ENCODE measurements at places on chromosomes 1 and 21. TPM values are rescaled to one million over a fixed set of nuclear protein-coding genes. Genes with fewer than 3 reads are reported as not detected.

DNA sequence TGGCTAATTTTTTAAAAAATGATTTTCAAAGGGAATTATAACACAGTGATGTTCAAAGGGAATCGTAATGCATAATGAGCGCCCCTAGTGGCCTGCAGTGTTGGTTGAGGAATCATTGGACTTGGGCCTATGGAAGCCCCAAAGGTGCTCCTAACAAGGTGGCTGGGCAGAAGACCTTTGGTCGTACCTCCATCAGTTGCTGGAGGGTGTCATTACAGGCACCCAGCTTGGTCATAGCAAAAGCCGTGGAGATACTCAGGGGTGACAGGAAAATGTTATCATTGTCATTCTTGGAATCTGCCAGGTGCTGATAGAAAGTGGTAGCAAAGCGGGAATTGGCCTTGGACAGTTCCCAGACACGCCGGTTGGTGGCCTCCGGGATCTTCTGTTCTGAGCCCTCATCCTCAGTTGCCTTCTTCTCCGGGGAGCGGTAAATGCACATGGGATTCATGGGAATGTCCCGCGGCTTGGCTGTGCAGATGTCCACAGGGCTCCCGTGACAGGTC, 2.7 kb downstream of the SERPINC1 start:
- no peaks in the 10 kb centered on the region for H3K27me3 ChIP-seq
- no peak for DNase-seq
- H3K4me1 ChIP-seq, result no peaks in the 10 kb centered on the region
- H3K27ac ChIP-seq, result no peak overlapping the region

Gene NUDC
- total RNA-seq, result 49.6 TPM

- no peak overlapping the region for H3K4me3 ChIP-seq
- H3K36me3 ChIP-seq, result peaks cover 54% of the 10 kb centered on the region
- no peaks in the 10 kb centered on the region for H3K27me3 ChIP-seq
- no peak for DNase-seq
- no peak overlapping the region for H3K27ac ChIP-seq
- H3K4me1 ChIP-seq, result peaks cover 21% of the 10 kb centered on the region
Measured at GRCh38 chr1:89060091-89060490, 4.9 kb downstream of the GBP1 start.

- no peak for DNase-seq
- no peak overlapping the region for H3K27ac ChIP-seq
- H3K36me3 ChIP-seq, result no peaks in the 10 kb centered on the region
- H3K27me3 ChIP-seq, result peaks cover 14% of the 10 kb centered on the region
Measured at GRCh38 chr1:30255111-30255724, 468.2 kb downstream of the MATN1 start.

GRCh38 chr1:197440715-197441114, 172.7 kb downstream of the CRB1 start:
- no peak for DNase-seq
- H3K27me3 ChIP-seq, result no peaks in the 10 kb centered on the region
- no peaks in the 10 kb centered on the region for H3K36me3 ChIP-seq
- no peak overlapping the region for H3K27ac ChIP-seq
- H3K4me1 ChIP-seq, result no peaks in the 10 kb centered on the region

Gene SIM2
- total RNA-seq, result not detected

DNA sequence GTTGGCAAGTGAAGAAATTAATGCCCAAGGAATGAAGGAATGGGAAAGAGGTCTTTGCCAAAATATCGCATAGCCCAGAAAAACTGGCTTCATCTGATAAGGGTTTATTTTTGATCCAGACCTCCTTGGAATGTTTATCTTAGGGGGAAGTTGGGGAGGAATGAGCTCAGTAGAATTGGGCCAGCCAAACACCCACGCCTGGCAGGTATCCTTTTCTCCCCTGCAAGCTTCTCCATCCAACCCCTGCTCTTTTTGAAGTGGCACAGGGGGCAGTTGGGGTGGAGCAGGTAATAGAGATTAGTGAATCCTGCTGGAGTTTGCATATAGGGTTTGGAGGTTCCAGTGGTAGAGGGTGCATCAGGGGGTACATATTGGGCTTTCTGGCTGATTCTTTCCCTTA, 21.1 kb downstream of the INTS3 start:
- H3K27me3 ChIP-seq, result no peaks in the 10 kb centered on the region
- H3K36me3 ChIP-seq, result peaks cover 81% of the 10 kb centered on the region
- DNase-seq, result no peak
- H3K27ac ChIP-seq, result no peak overlapping the region
- no peak overlapping the region for H3K4me3 ChIP-seq
